CD4-positive, alpha-beta T cell treated with Interleukin-4 for 4 hours (primary cell): ENCODE measurements at places on chromosomes 2 and 18.
A peak's percentile ranks its signal among the peaks of the same experiment; 100 is the strongest.

GRCh38 chr2:197357986-197358385 lies 47.4 kb upstream of the ANKRD44 start:
- no peak for DNase-seq

DNA sequence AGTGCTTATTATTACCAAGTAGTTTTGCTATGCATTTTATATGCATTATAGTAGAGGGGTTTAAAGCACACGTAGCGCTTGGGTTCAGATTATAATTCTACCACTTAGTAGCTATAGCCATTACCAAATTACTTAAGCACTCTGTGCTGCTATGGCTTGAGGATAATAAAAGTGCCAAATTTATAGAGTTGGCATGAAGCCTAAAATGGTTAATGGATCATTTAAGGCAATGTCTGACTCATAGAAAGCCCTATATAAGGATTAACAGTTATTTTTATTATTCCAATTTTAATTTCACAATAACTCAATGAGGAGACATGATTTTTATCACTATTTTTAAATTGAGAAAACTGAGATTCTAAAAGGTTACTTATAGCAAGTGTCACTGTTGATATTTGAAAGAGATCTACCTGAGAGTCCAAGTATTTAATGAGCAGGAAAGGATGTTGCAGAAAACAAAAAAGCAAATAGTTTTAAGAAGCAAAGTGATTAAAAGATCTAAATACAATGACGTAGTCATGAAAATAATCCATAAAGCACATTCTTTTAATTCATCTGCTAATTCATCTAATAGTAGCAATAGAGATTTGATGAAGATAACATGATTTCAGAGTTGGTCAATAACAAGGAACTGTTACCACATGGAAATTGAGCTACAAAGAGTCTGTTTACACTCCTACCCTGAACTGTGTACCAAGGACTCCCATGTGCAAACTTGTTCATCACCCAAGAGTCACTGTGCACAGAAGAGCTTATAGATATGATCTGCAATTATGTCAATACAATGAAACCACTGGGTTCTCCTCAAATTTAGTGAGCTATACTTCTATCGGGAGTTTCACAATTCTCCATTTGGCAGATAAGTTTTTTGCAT lies 78.8 kb upstream of the DTNA start:
- no peak for DNase-seq

GRCh38 chr2:160224060-160224459 lies 24.0 kb upstream of the ITGB6 start:
- DNase-seq, result peak; percentile 48

DNA sequence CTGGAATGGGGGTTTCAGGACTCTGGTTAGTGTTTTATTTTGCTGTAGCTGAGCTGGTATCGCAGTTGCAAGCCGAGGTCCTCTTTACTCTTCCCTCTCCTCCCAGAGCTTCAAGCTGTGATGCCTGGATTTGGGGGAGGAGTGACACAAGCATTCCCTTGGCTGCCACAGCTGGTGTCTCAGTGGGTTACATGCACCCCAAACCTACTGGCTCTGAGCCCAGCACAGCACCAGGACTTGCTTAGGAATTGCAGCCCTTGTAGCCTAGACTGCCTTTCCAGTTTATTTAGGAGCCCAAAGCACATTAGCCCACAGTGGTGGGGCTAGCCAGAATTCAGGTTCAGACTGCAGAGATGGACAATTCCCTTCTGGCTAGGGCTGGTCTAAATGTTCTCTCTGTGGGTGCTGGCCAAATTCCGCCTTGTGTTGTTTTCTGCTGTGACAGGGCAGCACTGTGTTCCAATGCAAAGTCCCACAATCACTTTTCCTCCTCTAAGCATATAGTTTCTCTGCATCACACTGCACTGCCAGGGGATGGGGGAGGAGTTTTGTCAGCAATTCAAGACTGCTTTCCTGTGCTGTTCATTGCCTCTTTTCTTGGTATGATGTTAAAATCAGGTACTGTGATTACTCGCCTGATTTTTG lies 122.8 kb downstream of the SLC4A10 start:
- DNase-seq, result no peak
